ENCODE measurements at places on chromosomes 11 and 22.

- DNase-seq, result no peak
Measured at GRCh38 chr11:47078751-47079521, 97.7 kb downstream of the ARFGAP2 start.

- no peak for DNase-seq
Measured at GRCh38 chr11:35347921-35348331, 71.4 kb downstream of the SLC1A2 start.

- no peak for DNase-seq
Measured at GRCh38 chr22:39155421-39155820, 2.9 kb upstream of the CBX7 start.

- DNase-seq, result no peak
Measured at GRCh38 chr11:130830566-130830965, 85.7 kb downstream of the SNX19 start.

GRCh38 chr11:96188243-96189006 lies 154.6 kb downstream of the MAML2 start:
- peak; percentile 17 for DNase-seq

- no peak for DNase-seq
Measured at GRCh38 chr22:20573833-20574615, 66.6 kb downstream of the MED15 start.

GRCh38 chr11:100769617-100770016 lies 82.5 kb downstream of the ARHGAP42 start:
- DNase-seq, result no peak

- no peak for DNase-seq
Measured at GRCh38 chr11:93039531-93040240, 70.2 kb downstream of the MTNR1B start.

GRCh38 chr11:31060880-31061279 lies 308.7 kb downstream of the DCDC1 start:
- no peak for DNase-seq

All from stimulated activated naive CD4-positive, alpha-beta T cell treated with Interleukin-2 at 50 U/mL for 16 hours (primary cell).